ENCODE measurements at places on chromosomes 2 and 18.

GRCh38 chr2:45289997-45290709 lies 280.9 kb upstream of the SIX2 start:
- no peak for DNase-seq

GRCh38 chr2:124698979-124699565 lies 674.0 kb downstream of the CNTNAP5 start:
- no peak for DNase-seq

GRCh38 chr18:63895190-63895589 lies 7.7 kb downstream of the SERPINB2 start:
- no peak for DNase-seq

DNA sequence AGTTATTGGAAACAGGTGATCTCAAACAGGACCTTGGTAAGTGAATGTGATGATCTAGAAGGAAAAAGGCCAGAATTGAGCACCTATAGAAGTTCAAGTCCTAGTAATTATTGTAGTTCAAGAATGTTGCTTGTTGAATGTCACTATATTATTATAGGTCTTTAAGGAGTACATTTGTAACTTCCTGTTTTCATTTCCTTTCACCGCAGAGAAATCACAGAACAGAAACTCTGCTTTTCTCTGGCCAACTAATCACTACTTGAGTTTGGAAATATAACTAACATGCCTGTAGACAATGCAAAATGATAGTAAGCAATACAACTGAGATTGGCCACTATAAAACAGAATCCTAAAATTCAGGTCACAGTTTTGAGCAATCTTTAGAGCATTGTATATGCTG lies 61.8 kb upstream of the EFEMP1 start:
- no peak for DNase-seq

- DNase-seq: no peak
Measured at GRCh38 chr2:38509314-38509946, 93.3 kb downstream of the HNRNPLL start.

DNA sequence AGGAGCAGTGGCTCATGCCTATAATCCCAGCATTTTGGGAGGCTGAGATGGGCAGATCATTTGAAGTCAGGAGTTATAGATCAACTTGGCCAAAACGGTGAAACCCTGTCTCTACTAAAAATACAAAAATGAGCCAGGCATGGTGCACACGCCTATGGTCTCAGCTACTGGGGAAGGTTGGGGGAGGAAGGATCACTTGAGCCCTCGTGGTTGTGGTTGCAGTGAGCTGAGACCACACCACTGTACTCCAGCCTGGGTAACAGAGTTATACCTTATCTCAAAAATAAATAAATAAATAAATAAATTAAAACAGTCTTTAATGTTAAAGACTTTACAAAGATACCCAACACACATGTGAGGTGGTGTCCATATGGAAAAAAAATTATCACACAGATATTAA lies 134.0 kb downstream of the C2orf74 start:
- DNase-seq: no peak

GRCh38 chr2:121570036-121570666 lies 39.5 kb downstream of the RNU4ATAC start:
- DNase-seq: no peak

DNA sequence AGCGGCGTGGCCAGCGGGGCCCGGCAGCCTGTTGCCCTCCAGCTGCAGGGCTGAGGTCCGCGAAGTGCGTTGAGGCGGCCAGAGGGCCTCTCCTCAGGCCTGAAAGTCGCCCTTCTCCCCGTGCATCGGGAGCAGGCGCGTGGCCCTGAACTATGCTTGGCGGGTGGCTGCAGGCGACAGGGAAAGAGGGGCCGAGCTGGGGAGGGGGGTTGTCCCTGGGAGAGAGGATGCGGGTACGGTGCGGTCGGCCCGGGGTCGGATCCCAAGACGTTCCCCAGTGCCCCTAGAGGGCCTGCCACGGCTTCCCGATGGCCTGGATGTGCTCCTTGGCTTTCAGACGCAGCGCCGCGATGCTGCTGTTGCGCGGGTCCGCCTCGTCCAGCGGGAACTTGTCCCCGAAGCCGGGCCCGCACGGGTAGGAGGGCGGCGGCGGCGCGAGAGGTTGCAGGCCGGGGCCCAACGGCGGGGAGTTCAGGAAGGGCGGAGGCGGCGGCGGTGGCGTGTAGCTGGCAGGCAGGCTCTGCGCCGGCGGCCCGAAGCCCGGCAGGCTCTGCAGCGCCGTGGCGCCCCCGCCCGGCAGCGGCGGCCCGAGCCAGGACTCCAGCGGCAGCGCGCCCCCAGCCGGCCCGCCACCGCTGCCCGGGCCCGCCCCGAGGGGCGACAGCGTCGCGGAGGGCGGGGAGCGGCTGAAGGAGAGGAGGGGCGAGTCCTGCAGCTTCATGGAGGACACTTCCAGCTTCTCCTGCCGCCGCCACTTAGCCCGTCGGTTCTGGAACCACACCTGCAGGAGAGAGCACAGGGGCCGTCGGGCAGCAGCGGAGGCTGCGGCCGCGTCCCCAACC lies 4.3 kb downstream of the RAX start:
- DNase-seq: peak; percentile 17

Data from stimulated activated naive CD4-positive, alpha-beta T cell treated with Interleukin-2 at 50 U/mL for 16 hours (primary cell).